ENCODE measurements at places on chromosomes 11 and 22.

DNA sequence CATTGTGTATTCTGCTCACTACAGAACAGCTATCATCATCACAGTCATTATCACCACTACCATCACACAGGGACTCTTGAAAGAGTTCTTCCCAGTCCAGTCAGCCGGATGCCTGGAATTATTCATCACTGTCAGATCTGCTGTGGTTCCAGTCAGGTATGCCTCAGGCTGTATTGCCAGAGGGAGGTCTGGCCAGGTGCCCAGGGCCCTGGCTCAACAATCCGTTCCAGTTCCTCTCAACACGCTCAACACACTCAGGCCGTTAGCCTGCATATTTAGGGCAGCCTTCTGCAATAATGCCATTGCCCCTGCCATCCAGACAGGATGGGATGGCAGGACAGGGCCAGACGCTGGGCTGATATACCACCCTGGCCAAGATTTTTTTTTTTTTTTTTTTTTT is 28.6 kb upstream of the RASL10A start:
- DNase-seq: no peak

- peak; percentile 52 for DNase-seq
These were observed 8.6 kb downstream of the MICAL2 start for GRCh38 chr11:12118949-12119348.

GRCh38 chr22:39985383-39986035 is 9.2 kb upstream of the FAM83F start:
- DNase-seq: no peak

DNA sequence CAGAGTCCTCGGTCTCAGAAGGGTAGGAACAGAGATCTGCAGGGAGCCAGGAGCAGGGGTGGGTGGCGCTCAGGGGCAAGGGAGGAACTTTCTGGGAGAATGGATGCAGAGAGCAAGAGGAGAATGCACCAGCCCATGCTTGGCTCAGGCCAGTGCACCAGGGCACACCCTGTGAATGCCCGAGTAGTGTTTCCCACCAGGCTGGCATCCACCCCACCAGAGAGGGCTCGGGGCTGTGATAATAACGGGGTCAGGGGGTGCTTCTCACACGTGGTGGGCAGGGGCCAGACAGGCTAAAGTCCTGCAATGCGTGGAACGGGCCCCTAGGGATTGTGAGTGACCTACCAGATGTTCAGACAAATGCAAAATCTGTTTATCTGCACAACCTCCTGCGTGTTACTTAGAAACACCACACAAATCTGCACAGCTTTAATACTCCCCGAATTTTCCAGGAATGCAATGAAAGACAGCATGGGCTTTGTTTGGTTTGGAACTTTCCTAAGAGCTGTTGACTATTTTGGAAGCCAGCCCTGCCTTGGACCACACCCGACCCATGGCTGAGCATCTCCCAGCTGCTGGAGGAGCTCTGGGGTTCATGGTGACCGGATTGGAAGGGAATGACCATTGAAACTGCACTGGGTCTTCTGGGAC is 368.3 kb downstream of the SHANK2 start:
- no peak for DNase-seq

GRCh38 chr11:120025606-120026335 is 112.1 kb downstream of the TRIM29 start:
- DNase-seq: no peak

- DNase-seq: no peak
These were observed 24.8 kb downstream of the ARVCF start for GRCh38 chr22:19991645-19992451.

GRCh38 chr22:48309115-48309705 is 1518.5 kb downstream of the BRD1 start:
- no peak for DNase-seq

GRCh38 chr22:41739576-41739975 is 40.3 kb downstream of the MEI1 start:
- no peak for DNase-seq

DNA sequence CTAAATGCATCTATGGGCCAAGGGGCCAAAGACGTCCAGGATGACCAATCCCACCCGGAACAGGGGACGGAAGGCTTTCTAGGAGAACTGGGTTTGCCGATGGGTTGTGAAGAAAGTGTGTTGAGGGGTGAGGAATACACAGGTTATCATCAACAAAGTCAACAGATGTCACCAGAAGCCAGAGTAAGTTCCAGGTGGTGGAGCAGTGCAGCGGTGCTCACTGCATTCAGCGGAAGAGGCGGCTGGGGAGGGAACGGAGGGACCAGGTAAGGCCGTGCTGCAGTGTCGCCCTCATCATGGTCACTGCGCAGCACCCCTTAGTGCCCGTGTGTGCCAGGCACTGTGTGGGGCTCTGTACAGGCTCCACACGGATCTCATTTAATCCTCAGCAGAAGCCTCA is 176.0 kb downstream of the EFCAB6 start:
- no peak for DNase-seq

DNA sequence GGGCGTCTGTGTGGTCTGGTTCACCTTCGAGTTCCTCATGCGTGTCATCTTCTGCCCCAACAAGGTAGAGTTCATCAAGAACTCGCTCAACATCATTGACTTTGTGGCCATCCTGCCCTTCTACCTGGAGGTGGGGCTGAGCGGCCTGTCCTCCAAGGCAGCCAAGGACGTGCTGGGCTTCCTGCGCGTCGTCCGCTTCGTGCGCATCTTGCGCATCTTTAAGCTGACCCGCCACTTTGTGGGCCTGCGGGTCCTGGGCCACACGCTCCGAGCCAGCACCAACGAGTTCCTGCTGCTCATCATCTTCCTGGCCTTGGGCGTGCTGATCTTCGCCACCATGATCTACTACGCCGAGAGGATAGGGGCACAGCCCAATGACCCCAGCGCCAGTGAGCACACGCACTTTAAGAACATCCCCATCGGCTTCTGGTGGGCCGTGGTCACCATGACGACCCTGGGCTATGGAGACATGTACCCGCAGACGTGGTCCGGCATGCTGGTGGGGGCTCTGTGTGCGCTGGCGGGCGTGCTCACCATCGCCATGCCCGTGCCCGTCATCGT is 37.3 kb downstream of the KCNC1 start:
- no peak for DNase-seq
